Left renal cortex interstitium (tissue), 4 donors: ENCODE measurements at places on chromosomes 4 and X.

- DNase-seq = no peak
These were observed 334.5 kb downstream of the ADAM29 start for GRCh38 chr4:175252642-175253041.

DNA sequence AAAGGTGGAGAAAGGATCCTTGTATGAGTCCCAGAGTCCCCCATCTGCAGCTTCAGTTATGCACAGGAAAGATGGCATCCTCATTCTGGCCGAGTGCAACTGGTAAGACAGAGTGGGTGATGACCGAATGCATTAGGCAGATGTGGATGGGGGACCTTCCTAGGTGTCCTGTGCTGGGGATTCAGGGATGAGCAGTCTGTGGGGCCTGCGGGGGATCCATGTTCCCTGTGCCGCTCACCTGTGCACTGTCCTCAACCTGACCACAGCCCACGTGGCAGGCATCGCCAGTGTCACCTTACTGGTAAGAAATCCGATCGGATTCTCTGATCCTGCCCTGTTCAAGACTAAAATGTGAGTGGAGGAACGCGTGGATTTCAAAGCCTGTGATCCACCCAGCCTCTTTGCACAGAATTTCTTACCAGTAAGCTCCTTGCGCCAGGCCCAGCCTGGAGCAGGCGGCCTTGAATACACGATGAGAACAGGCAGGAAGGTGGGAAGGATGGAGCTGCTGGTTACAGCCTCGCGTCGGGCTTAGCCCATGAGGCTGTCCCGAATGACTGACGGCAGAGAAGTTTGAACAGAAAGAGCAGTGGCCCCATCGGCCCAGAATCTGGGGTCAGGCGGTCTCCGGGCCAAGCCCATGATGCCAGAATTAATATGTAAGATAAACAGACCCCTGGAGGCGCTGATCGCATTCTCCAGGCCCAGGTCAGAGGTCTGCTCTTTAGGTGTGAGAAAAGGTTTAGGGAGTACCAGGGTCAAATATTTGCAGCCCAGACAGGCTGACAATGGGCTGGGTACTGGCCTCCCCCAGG lies 56.5 kb downstream of the CPZ start:
- no peak for DNase-seq

- no peak for DNase-seq
These were observed 6.1 kb downstream of the SGCB start for GRCh38 chr4:52032005-52032404.

- no peak for DNase-seq
These were observed 150.4 kb downstream of the EMCN start for GRCh38 chr4:100367451-100367850.
